ENCODE measurements at places on chromosomes 4 and X.

DNA sequence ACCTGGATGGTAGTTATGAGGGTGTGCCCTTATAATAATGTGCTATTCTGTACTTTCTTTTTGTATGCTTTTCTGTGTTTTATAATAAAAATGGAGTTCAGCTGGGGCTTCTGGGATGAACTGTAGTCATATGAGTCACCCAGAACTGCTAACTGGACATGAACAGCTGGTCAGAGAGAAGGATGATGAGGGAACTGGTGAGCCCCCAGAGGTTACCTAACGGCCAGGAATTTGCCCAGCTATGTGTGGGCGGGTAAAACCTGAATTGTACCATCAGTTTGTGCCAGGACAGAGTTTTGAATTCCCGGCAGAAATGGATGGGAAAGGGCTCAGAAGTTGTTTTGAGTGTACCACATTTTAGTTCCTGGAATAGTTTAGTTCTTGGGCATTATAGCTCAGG lies 138.0 kb upstream of the USP9X start:
- DNase-seq: no peak

- no peak for DNase-seq
These were observed 426.1 kb downstream of the MID1IP1 start for GRCh38 chrX:39227371-39227770.

DNA sequence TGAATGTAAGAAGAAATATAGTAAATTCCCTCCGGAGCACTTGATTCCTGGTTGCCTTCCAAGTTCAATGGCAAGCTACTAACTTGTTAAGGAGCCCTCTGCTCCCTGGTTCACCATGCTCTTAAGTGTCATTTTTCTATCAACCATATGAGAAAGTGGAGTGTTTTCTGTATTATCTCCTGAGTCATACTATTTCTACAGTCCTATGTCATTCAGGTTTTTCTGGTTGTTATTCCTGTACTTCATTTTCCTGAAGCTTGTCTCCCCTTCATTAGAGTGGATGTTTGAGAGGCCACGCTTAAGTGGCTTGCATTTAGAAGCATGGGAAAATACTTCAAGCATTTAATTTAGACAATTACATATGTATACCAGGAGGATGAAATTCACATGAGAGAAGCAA lies 14.7 kb upstream of the EPGN start:
- no peak for DNase-seq

DNA sequence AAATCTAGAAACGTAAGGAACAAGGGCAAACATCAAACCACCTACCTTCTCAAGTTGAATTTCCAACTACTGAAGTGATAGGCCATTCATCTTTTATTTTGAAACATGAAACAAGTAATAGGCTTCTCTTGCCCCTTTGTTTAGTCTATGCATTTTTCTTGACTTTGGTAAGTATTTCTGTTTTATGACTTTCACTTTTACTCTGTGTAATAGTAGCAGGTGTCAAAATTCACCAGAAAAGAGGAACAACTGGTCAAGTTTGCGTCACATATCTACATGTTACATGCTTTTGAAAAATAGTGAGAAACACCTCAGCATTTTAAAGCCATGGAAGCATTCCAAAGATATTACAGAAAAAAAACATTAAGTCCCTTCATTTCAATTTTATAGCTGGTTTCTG lies 157.1 kb upstream of the FTHL17 start:
- no peak for DNase-seq

DNA sequence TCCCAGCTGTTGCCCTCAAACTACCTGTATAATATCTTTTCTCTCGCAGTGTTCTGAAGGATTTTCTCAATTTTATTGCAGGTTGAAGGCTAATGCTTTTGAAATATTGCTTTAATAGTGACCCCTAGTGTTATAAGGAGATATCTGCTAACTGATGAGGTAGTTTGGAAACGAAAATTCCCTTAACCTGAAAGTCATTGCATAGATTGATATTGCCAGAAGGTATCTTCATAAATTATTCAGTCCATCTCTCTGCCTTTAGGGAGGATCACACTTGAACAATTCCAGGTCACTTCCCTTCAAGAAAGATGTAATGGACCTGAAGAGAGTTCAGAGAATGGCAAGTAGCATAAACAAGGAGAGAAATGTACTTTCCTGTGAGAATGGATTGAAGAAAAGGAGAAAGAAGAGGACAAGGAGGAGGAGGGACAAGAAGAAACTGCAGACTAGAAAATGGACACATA lies 44.1 kb downstream of the TIGD4 start:
- no peak for DNase-seq

- DNase-seq: peak; percentile 11
These were observed 18.6 kb upstream of the RNF128 start for GRCh38 chrX:106707771-106708454.

DNA sequence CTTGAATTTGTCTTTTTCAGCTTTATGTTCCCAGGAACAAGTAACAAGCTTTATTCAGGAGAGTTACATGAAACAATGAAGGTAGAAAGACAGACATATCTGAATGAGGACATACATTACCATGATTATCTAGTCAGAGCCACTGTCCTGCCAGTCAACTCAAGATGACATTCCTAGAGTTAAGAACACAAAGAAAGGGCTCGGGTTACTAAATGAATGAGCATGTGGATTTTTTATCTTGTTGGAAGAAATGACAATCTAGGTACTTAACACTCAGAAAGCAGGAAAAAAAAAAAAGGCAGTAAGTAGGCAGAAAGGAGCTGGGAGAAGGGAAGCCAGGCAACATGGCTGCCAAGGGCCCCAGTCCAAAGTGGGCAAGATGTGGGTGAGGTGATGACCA lies 28.0 kb upstream of the PACRGL start:
- no peak for DNase-seq

DNA sequence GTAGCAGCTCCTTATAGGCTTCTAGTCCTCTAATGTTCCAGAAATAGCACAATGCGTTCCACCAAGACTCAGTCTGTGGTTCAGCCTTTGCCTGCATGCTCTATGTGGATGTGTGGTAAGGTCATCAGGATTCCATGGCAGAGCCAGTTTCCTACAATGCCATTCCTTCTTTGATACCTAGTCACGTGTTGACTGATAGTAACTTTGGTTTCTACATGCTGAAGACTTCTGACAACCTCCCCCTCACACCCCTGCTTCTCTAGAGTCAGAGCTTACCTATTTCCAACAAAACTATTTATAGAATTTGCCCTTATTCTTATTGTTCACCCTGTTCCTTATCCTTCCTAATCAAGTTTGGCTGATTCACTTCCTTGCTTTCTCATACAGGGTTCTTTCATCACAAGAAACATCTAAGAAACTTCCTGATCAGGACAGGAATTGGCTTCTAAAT lies 81.1 kb downstream of the CT47B1 start:
- no peak for DNase-seq

GRCh38 chrX:47093248-47093647 lies 15.0 kb downstream of the RGN start:
- no peak for DNase-seq

DNA sequence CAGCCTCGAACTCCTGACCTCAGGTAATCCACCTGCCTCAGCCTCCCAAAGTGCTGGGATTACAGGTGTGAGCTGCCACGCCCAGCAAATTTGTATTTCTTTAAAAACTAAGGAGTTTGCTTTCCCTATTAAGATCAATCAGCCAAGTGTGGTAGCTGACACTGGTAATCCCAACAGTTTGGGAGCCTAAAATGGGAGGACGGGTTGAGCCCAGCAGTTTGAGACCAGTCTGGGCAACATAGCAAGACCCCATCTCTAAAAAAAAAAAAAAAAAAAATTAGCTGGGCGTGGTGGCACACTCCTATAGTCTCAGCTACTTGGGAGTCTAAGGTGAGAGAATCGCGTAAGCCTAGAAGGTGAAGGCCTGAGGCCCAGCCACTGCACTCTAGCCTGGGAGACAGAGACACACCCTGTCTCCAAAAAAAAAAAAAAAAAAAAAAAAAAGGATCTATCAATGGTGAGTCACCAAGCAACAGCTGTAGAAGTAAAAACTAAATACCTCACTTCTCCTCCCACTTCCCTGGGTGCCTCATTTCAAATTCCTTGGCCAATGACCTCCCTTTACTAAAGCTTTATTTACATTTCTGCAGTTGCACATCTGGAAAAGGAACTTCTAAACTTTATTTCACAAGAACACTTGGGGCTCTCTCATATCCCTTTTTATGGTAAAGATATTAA lies 54.5 kb downstream of the LDB2 start:
- no peak for DNase-seq

- DNase-seq: no peak
These were observed 370.6 kb downstream of the MAGEB5 start for GRCh38 chrX:26586570-26586969.

- no peak for DNase-seq
These were observed at the start of gene TMEM47 for GRCh38 chrX:34656842-34657725. Gene TMEM47, minus strand, starts transcription at chrX:34657285. Its CDS starts 256 bp downstream, at chrX:34657029.

GRCh38 chr4:140252742-140253555 lies 99.0 kb upstream of the MAML3 start:
- no peak for DNase-seq

DNA sequence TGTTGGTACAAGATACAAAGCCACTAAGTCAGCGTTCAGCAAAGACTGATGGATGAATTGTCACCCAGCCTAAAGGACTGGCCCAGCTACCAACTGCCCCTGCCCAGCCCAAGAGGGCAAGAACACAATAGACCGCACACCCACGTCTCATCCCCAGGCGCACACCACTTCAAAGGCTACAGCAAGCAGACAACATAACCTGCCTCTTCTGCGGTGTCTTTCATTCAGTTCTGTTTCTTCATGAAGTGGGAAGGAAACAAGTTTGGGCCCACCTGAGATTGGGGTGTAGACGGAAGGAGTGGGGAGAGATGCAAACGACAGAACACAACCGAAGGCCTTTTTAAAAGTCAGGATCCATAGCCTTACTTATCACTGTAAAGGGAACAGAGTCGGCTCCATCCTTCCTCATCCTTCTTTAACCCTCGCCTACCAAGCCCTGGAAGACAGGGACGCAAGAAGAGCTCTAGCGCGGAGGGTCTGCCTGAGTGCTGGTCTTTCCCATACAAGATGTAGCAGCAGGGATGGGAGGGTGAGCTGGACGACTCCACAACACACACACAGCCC lies 691 bp downstream of the SCARB2 start:
- no peak for DNase-seq

Data from brain pericyte (primary cell).